ENCODE measurements at places on chromosomes 11 and 22. TPM values are rescaled to one million over a fixed set of nuclear protein-coding genes. Genes with fewer than 3 reads are reported as not detected.

The B3GAT3 gene
- 30.8 TPM for total RNA-seq

DNA sequence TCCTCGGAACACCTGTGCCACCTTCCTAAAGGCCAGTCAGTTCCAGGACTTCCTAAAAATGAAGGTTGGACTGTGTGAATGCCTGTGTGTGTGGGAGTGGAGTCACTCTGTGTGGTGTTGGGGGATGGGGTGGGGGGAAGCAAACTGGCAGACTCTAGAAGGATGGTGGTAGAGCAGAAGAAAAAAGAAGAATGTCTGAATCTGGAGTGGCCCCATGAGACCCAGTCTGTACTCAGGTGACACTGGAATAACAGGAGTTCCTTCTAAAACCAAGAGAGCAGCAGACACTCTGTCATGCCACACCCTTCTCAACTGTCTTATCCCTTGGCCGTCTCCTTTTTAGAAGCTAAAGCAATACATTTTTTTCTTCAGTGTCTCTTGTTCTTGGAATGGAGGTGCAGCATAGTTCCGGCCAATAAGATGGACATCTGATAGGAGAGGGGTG lies 82.9 kb downstream of the MAML2 start:
- H3K4me1 ChIP-seq, result peaks cover 39% of the 10 kb centered on the region
- peak overlapping the region; percentile 6 for H3K27ac ChIP-seq
- H3K36me3 ChIP-seq, result no peaks in the 10 kb centered on the region
- no peak overlapping the region for H3K4me3 ChIP-seq
- DNase-seq, result no peak

GRCh38 chr11:17457396-17458173 lies 19.1 kb downstream of the ABCC8 start:
- H3K36me3 ChIP-seq, result no peaks in the 10 kb centered on the region
- H3K27ac ChIP-seq, result no peak overlapping the region
- no peak for DNase-seq
- no peaks in the 10 kb centered on the region for H3K4me1 ChIP-seq

- H3K27me3 ChIP-seq, result peaks cover 33% of the 10 kb centered on the region
- peaks cover 5% of the 10 kb centered on the region for H3K4me1 ChIP-seq
- DNase-seq, result peak; percentile 52
- H3K4me3 ChIP-seq, result peak overlapping the region; percentile 51
- H3K36me3 ChIP-seq, result no peaks in the 10 kb centered on the region
These were observed 1.9 kb downstream of the CHRM4 start for GRCh38 chr11:46389450-46390330.

The SCGB2A2 gene
- not detected for total RNA-seq

DNA sequence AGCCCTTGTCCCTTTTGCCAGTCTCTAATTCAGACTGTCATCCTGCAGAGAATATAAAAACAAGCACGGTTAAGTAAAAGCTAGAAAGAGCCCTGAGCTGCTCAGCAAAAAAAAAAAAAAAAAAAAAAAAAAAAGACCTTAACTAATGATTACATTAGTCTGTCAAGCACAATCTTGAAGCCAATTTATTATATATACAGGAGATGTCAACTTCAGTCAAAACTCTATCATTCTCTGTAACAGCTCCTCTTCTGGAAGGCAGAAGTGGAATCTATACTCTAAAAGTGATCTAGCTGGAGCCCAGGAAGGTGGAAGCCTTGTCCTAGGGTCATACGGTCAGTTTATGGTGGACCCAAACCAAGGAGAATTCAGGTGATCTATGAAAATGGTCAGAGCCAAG lies 55.2 kb upstream of the UBASH3B start:
- no peak for DNase-seq
- H3K27ac ChIP-seq, result no peak overlapping the region
- H3K4me1 ChIP-seq, result no peaks in the 10 kb centered on the region
- H3K36me3 ChIP-seq, result no peaks in the 10 kb centered on the region

The C11orf91 gene
- not detected for total RNA-seq

DNA sequence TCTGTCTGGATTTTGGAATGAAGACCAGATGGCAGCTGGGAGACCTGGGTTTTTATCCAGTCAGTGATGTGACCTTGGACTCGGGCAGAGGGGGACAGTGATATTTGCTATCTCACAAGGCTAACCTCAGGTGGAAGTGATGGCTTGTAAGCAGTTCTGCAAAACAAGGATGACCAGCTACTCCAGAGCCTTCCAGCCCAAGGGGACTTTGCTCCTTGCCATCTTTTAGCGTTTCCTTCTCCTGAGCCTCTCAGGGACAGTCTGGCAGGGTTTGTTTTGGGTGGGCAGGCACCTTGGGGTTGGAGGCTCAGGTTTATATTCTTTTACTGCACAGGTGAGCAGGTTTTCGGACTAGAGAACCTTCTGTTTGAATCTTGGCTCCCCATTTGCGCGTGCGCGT lies 9.5 kb upstream of the OSBP2 start:
- H3K36me3 ChIP-seq, result no peaks in the 10 kb centered on the region
- DNase-seq, result no peak
- no peaks in the 10 kb centered on the region for H3K27me3 ChIP-seq
- no peak overlapping the region for H3K4me3 ChIP-seq
- H3K27ac ChIP-seq, result no peak overlapping the region

The PNPLA3 gene
- 3.6 TPM for total RNA-seq

The GPR83 gene
- not detected for total RNA-seq

The AP5B1 gene
- total RNA-seq, result 5.1 TPM

The SEC14L6 gene
- total RNA-seq, result 0.66 TPM

GRCh38 chr11:91244912-91245311 lies 979.7 kb upstream of the FAT3 start:
- DNase-seq, result no peak
- no peaks in the 10 kb centered on the region for H3K4me1 ChIP-seq
- no peak overlapping the region for H3K27ac ChIP-seq
- H3K4me3 ChIP-seq, result no peak overlapping the region
- no peaks in the 10 kb centered on the region for H3K36me3 ChIP-seq
- H3K27me3 ChIP-seq, result no peaks in the 10 kb centered on the region

The MAML2 gene
- 9.8 TPM for total RNA-seq

GRCh38 chr11:125950696-125951651 lies 5.1 kb downstream of the VSIG10L2 start:
- H3K4me3 ChIP-seq, result no peak overlapping the region
- H3K36me3 ChIP-seq, result no peaks in the 10 kb centered on the region
- H3K27ac ChIP-seq, result no peak overlapping the region
- DNase-seq, result no peak
- H3K27me3 ChIP-seq, result peaks cover 2% of the 10 kb centered on the region

- H3K27me3 ChIP-seq, result no peaks in the 10 kb centered on the region
- H3K4me3 ChIP-seq, result no peak overlapping the region
- H3K36me3 ChIP-seq, result no peaks in the 10 kb centered on the region
- H3K4me1 ChIP-seq, result no peaks in the 10 kb centered on the region
- peak; percentile 38 for DNase-seq
These were observed 257.4 kb upstream of the UBASH3B start for GRCh38 chr11:122398167-122398566.

DNA sequence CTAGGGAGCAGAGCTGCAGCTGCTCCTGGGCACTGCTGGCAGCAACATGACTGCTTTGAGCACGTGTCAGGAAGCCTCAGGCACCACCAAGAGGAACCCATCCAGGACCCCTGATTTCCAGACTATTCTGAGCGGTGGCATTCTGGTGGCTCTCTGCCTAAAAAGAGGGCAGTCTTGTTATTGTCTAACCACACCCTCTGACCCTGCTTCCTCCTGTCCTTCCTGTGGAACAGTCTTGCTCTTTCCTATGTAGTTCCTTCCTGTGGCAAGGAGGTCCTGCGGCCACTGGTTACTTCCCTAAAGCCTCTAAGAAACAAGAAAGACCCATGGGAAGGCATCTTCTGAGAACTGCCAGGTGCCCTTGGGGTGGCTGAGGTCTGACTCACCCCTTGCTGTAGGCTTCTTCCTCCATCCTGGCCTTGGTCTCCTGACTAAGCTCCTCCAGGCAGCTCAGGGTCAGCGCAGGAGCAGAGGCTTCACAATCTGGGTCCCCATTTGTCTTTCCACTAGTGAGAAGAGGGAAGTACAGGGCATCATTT lies 13.1 kb upstream of the LYVE1 start:
- H3K36me3 ChIP-seq, result peaks cover 1% of the 10 kb centered on the region
- no peaks in the 10 kb centered on the region for H3K4me1 ChIP-seq
- no peak overlapping the region for H3K27ac ChIP-seq
- H3K4me3 ChIP-seq, result no peak overlapping the region

The SYCE3 gene
- total RNA-seq, result not detected

The CHRNA10 gene
- total RNA-seq, result 0.50 TPM

DNA sequence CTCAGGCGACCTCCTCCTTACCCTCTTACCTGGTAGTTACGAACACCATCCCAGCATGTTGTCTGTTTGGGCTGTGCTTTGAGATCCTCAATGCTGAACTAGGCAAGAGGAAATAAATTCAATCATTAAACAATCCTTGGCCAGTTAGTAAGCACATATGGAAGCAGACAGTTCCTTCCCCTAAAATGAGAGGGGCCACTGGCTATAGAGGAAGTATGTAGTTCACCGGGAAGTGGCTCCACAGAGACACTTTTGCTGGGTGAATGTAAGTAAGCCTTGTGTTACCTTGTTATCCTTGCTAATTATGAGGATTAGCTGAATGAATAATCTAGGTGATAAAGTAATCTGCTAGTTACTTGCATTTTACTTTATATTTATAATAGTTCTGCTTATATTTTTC lies 2.9 kb downstream of the THYN1 start:
- no peaks in the 10 kb centered on the region for H3K27me3 ChIP-seq
- H3K4me1 ChIP-seq, result peaks cover 6% of the 10 kb centered on the region
- H3K4me3 ChIP-seq, result no peak overlapping the region
- DNase-seq, result no peak
- peaks cover 7% of the 10 kb centered on the region for H3K36me3 ChIP-seq

DNA sequence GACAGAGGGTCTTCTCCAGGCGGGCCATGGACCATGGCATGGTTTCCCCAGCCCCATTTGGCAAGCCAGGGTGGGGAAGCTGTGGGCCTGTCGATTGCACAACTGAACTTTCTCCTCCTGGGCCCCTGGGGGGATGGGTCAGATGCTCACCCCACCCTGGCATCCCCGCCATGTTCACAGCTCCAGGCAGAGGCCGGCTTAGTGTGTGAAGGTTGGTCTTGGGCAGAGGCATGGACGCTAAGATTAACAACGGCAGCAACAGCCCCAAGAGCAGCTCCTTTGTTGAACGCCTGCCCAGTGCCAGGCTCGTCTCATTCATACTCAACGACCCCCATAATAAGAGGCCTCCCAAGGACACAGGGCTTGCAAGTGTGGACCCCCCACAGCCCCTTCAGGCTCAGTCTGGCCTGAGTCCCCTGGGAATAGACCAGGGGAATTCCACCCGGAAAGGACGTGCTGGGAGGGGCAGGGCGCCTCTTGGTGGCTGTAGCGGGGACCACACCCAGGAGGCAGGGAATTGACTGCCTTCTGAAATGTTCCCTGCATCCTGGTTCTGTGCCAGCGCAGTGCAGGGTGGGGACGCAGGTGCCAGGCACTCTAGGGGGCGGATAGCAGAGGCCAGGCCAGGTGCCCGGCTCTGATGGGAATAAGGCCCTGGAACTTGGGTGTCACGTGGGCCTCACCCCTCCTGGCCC lies 8.3 kb downstream of the TSPO start:
- no peak for DNase-seq
- H3K4me1 ChIP-seq, result peaks cover 14% of the 10 kb centered on the region
- H3K27ac ChIP-seq, result no peak overlapping the region

DNA sequence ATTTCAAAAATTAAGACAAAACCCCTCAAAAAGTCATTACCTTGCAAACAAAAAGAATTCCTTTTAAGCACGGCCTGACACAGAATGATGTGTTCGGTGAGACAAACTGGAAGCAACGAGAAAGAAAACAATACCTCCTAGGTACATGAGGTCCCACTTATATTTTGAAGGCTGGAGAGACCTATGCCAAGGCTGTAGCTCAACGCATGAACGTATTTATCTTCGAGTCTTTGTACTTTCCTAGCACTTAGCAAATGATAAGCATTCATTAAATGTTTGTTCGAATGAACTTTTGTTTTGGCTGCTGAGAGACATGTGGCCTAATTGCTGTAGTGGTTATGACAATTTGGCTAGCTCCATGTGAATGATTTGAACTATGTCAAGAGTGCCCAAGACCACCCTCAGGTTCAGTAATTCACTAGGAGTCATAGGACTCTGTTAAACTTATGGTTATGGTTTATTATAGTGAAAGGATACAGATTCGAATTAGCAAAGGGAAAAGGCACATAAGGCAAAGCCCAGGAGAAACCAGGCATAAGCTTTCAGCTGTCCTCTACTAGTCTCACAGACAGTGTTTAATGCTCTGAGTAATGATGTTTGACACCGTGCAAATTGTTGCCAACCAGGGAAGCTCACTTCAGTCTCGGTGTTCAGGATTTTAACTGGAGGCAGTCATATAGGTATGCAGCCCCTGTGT lies 26.0 kb upstream of the HORMAD2 start:
- no peak for DNase-seq
- H3K4me3 ChIP-seq, result no peak overlapping the region
- no peaks in the 10 kb centered on the region for H3K27me3 ChIP-seq

GRCh38 chr11:12859872-12860657 lies 149.1 kb upstream of the RASSF10 start:
- no peak overlapping the region for H3K4me3 ChIP-seq
- no peak for DNase-seq
- no peaks in the 10 kb centered on the region for H3K36me3 ChIP-seq
- no peaks in the 10 kb centered on the region for H3K27me3 ChIP-seq

- DNase-seq, result no peak
- peaks cover 24% of the 10 kb centered on the region for H3K27me3 ChIP-seq
- no peaks in the 10 kb centered on the region for H3K4me1 ChIP-seq
- H3K4me3 ChIP-seq, result no peak overlapping the region
- H3K36me3 ChIP-seq, result no peaks in the 10 kb centered on the region
These were observed 20.5 kb downstream of the LRRC55 start for GRCh38 chr11:57202281-57202680.

DNA sequence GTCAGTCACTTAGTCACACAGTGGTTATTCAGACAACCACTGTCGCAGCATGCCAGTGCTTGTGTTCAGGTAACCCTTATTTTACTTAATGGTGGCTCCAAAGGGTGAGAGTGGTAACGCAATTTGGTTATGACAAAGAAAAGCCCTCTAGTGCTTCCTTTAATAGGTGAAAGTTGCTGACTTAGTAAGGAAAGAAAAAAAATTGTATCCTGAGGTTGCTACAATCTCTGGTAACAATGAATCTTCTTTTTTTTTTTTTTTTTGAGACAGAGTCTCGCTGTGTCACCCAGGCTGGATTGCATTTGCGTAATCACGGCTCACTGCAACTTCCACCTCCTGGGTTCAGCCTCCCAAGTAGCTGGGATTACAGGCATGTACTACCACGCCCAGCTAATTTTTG lies 64.5 kb downstream of the C11orf91 start:
- peaks cover 11% of the 10 kb centered on the region for H3K4me1 ChIP-seq
- H3K27ac ChIP-seq, result no peak overlapping the region
- no peaks in the 10 kb centered on the region for H3K36me3 ChIP-seq
- no peaks in the 10 kb centered on the region for H3K27me3 ChIP-seq

All from fibroblast of lung (primary cell).